ENCODE measurements at places on chromosomes 1 and 21.

DNA sequence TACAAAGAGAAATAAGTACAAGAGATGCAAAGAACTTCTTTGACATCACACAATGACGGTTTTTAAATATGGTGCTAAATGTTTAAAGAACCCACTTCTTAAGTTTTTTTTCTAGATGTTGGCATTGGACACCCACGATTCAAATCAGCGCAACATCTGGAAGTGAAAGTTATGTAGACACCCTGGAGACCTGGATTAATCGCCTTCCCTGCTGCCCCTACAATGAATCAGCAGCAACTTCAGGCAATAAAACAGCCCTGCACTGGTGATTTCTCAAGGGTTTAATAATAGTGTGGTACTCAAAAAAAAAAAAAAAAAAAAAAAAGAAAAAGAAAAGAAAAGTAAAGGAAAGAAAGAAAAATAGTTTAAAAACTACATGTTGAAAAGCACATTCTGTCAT lies 248.3 kb downstream of the NUF2 start:
- ATAC-seq: no peak

- ATAC-seq: peak; percentile 52
Measured at GRCh38 chr1:234089396-234089795, 184.9 kb downstream of the SLC35F3 start.

- ATAC-seq: no peak
Measured at GRCh38 chr1:225769687-225770086, 7.9 kb upstream of the SRP9 start.

GRCh38 chr1:229951856-229952534 lies 115.0 kb upstream of the GALNT2 start:
- no peak for ATAC-seq

DNA sequence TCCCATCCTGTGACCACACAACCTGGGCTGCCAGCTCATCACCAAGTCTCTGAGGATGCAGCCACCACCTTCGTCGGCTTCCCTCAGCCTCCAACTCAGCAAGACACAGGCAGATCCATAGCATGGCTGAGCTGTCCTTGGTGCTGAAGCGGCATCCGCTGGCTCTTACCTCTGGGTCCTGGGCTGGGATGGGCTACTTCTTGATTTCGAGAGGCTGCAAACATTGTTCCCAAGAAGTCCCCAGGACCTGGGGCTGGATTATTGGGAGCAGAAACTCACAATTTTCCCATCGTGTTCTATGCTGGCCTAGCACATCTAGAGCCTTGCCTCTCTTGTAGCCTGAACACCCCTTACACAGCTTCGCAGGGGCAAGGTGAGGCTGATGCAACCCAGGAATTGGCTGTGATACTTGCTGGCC lies 24.9 kb upstream of the C1QA start:
- peak; percentile 84 for ATAC-seq

GRCh38 chr21:38834725-38835124 lies 29.0 kb downstream of the ETS2 start:
- no peak for ATAC-seq

DNA sequence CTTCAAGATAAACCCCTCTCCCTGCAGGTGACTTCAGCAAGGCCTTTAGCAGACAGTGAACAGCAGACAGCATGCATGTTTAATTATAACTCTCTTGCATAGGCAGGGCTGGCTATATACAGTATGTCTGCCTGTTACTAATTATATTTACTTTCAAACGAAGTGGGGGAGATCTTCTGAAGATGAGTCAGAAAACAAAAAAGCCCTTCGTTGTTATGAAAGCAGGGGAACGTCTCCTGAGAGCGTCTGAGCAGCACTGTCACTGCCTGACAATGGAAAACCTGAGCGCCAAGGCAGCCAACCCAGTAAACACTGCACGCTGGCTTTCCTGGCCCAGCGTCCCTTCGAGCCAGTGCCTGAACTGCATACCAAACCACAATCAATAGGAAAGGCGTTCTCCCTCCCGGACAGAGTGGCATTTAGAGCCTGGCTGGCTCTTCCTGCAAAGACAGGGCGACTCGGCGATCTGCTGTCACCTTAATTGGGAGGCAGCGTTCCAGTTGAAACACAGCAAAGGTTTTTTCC lies 54.1 kb downstream of the TOMM20 start:
- peak; percentile 82 for ATAC-seq

DNA sequence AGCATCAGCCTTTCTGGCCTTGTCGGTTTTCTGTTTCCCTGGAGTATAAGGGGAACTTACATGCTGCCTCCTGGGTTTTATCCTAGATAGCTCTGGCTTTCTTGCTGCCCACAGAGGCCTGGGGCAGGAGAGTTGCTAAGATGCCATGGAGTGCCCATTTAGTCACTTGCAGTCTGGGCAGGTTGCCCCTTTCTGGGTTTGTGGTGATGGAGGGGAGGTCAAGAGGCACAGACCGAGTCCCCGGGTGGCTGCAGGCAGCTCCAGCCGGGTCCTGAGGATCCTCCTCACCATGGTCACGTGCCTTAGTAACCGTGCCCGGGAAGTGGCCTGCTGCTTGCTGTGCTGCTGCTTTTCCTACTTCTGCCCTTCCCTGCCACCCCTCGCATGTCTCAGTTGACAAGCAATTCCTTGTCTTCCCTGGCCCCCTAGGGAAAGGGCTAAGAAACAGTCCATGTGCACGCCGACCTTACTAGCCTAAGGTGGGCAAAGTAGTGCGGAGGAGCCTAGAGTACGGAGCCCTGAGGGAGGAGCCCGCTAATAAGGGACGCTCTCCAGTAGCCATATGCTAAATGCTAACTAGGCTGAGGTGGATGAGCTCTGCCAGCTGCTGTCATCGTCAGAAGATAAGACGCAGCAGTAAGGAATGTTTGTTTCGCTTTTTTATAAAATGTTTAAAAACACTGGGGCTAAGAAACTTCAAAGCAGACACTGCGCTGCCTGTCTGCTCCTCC lies 34.8 kb downstream of the CLCA1 start:
- ATAC-seq: peak; percentile 68

GRCh38 chr1:8598783-8599182 lies 218.7 kb downstream of the RERE start:
- peak; percentile 24 for ATAC-seq

GRCh38 chr1:164577291-164577690 lies 18.3 kb downstream of the PBX1 start:
- ATAC-seq: no peak

DNA sequence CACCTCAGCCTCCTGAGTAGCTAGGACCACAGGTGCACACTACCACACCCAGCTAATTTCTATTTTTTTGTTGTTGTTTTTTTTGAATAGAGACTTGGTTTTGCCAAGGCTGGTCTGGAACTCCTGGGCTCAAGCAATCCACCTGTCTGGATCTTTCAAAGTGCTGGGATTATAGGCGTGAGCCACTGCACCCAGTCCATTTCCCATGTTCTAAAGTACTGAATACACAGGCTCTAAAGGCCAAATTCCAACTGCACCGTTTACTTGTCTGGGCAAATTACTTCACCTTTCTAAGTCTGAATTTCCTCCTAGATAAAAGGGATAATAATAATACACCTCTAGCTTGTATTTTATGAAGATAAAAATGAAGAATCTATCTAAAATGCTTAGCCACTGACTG lies 39.6 kb downstream of the FRRS1 start:
- no peak for ATAC-seq

DNA sequence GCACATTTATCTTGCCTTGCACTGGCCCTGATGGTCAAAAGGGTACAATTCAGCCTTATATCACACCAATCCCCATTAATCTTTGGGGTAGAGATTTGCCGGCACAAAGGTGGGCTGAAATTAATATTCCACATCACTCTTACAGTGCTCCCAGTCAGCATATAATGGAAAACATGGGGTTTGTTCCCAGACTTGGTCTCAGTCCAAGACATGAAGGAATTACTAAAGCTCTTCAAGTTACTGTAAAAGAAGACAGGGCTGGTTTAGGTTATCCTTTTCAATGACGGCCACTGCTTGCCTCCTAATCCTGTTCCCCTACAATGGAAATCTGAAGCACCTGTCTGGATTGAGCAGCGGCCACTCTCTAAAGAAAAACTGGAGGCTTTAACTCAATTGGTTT lies 160.7 kb downstream of the IER5 start:
- ATAC-seq: no peak

DNA sequence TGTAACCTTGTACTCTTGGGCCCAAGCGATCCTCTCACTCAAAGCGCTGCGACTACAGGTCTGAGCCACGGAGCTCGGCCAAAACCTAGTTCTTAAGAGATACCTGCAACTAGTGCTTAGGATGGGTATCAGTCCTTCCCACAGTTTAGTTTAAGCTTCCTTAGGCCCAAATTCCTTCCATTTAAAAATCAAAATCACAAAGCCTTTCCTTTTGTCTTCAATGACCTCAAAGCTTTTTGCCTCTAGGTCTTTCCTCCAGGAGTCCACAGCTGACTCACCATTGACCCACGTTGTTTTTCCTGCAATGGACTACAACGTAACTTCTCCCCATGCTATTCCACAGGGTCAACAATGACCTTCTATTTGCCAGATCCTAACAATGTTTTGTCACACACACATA lies 64.0 kb downstream of the APP start:
- no peak for ATAC-seq

- no peak for ATAC-seq
Measured at GRCh38 chr1:10738061-10739058, 58.1 kb downstream of the CASZ1 start.

DNA sequence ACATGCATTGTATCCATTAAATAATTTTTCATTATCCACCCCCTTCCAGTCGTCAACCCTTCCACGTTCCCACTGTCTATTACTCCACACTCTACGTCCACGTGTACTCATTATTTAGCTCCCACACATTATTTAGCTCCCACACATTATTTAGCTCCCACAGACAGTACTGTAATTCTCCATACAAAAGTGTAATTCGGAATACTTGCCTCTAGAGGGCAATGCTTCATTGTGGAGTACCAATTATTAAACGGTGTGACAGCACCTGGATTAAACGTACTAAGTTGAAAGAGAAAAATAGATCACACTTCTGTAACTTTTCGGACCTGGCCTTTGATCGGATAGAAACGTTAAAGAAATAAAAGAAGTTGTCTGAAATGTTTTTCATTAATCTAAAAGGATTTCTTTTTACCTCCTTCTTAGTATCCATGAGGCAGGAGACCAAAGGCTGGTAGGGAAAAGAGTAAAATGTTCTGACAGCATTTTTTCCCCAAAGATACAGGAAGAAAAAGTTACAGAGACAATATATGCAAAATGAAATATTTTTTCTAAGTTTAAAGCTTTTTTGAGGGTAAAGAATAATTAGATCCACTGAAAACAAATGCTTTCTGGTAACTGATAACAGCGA lies 99.2 kb downstream of the LHX8 start:
- peak; percentile 96 for ATAC-seq

GRCh38 chr1:27218736-27219135 lies 15.7 kb upstream of the WDTC1 start:
- ATAC-seq: no peak

- no peak for ATAC-seq
Measured at GRCh38 chr1:32045772-32046171, 27.0 kb upstream of the TMEM39B start.

GRCh38 chr1:230077011-230077410 lies 10.0 kb downstream of the GALNT2 start:
- ATAC-seq: no peak

DNA sequence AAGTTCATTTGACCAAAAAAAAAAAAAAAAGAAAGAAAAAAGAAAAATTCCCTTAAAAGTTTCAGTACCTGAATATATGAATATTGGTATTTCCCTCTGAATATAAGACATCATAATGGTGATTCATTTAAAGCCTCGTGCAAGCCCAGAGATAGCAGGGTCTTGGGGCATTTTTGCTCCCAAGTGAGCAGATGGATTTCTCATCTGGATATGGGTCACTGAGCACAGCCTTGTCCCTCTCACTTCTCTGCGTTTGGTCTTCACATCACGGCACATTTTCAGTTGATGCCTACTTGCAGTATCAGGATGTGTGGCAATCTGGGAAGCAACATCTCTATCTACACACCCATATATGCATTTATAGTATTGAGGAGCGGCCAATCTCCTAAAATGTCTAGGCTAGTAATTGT lies 12.7 kb downstream of the CD58 start:
- no peak for ATAC-seq

- no peak for ATAC-seq
Measured at GRCh38 chr1:21707086-21707840, 38.1 kb upstream of the RAP1GAP start.

All from SK-N-SH treated with all-trans-retinoic acid at 6 μM for 48 hours (cell line).